Esophagus squamous epithelium (tissue), 5 donors: ENCODE measurements at places on chromosomes 1 and 21.

- no peak for DNase-seq
Measured at GRCh38 chr1:243883551-243883950, 33.5 kb upstream of the AKT3 start.

GRCh38 chr1:94952539-94952938, 25.6 kb upstream of the CNN3 start:
- no peak for DNase-seq

- no peak for DNase-seq
Measured at GRCh38 chr1:103459346-103459745, 66.2 kb upstream of the RNPC3 start.

GRCh38 chr1:153976819-153977249, 640 bp downstream of the JTB start:
- DNase-seq, result no peak

- no peak for DNase-seq
Measured at GRCh38 chr1:45922813-45923212, 119.4 kb downstream of the MAST2 start.

- no peak for DNase-seq
Measured at GRCh38 chr1:89512996-89513720, 11.5 kb upstream of the LRRC8B start.

DNA sequence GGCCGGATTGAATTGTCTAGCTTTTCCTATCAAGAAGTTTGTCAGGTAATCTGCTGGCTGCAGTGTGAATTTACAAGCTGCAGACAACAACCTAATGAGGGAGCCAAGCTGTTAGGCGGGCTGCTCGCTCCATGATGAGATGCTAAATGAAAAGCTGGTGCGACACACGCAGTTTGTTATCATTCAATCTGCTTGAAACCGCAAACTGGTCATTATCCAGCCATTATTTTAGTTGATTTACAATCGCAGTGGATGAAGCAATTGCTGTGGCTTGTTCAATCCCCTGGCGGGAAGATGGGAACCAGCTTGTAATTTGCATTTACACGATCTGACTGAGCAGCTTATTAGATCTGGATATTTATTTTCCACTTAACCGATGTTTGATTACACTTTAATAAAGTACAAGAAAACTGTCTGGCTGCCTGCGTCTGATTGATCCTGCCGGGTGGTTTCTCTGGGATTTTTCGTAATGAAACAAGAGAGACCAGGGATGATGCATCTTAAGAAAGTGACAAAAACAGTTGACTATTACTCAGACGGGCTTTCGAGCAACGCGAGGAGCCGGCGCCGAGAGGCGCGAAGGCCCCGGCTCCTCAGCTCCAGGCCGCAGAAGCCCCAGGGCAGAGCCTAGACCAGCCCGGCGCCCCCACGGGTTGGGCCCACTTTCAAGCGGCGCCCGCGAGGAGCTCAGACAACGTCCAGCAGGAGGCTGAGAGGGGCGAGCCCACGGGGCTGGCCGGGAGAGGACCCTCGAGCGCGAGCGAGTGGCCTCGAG, 118.0 kb upstream of the BARHL2 start:
- no peak for DNase-seq

- DNase-seq, result no peak
Measured at GRCh38 chr1:109924316-109924715, 13.7 kb downstream of the CSF1 start.
